Activated CD8-positive, alpha-beta memory T cell treated with anti-CD3 and anti-CD28 coated beads, Interleukin-2, amount 10 ng/mL, durations not matched to agents 7 days and 5 days (primary cell): ENCODE measurements at places on chromosomes 2 and 18. TPM values are rescaled to one million over a fixed set of nuclear protein-coding genes. Genes with fewer than 3 reads are reported as not detected.

DNA sequence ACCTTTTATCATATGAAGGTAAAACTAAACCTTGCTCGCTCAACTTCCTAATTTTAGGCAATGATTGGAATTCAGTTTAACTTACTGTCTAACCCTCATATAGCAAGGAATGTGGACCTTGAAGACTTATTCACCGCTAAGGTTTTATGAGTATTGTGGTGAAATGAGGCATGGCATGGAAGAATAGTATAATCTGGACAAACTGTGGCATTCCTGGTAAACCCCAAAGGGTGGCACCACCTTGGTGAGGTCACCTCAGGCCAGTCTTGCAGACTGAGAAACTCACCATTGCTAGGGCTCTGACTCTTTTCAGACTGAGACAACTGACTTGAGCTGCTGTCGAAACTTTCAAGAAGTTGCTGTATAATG lies 51.1 kb upstream of the EHBP1 start:
- H3K27ac ChIP-seq: no peak overlapping the region
- peaks cover 3% of the 10 kb centered on the region for H3K4me1 ChIP-seq
- no peak for DNase-seq
- H3K4me3 ChIP-seq: no peak overlapping the region
- peaks cover 6% of the 10 kb centered on the region for H3K27me3 ChIP-seq

DNA sequence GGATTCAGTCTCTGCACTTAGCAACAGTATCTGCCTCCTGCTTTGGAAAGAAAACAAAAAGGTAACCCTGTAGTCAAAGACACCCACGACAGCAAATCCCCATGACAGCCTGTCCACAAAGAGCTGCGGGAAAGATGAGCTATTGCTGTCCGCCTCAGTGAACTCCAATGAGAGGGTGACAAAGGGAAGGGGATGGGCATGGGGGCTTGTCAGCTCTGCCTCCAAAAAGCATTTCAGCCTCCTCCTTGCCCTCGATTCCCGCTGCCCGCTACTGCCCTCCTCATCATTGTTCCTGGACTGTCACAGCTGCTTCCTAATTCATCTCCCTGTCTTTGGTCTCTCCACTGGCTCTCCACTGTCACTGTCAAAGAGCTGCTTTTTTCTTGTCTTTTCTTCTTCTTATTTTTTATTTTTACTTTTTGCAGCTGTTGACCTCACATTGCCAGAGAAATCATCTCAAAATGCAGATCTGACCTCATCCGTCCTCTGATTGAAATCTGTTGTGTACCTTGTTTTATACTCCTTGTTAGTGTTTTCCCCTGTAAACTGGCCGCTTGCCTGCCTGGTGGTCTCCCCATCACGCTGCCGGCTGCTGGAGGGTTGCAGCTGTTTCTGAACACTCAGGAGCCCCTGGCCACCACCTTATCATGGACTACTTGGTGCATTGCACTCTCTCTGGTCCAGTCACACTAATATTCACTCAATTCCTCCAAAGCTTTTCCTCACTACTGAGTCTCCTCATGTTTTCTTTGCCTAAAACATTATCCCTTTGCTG lies 7.9 kb upstream of the E2F6 start:
- H3K27me3 ChIP-seq: peaks cover 2% of the 10 kb centered on the region
- H3K4me1 ChIP-seq: no peaks in the 10 kb centered on the region
- no peak overlapping the region for H3K27ac ChIP-seq
- peaks cover 2% of the 10 kb centered on the region for H3K36me3 ChIP-seq
- no peak overlapping the region for H3K4me3 ChIP-seq
- no peak for DNase-seq

DNA sequence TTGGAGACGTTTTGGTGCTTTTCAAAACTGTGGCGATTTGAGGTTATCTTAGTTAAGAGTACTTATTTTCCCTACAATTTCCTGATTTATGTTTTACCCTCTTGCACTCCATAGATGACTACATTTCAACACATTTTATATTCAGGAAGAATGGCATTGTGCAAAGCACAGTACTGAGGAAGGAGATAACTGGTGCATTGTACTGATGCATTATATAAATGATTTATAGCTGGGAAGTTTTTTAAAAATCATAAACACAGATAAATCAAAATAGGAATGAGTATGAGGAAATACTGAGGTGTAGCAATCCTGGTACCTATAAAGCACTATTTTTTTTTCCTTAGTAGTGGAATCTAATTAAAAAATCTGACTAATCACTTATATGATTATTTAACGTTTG lies 5.6 kb downstream of the REL start:
- peaks cover 26% of the 10 kb centered on the region for H3K36me3 ChIP-seq
- no peaks in the 10 kb centered on the region for H3K27me3 ChIP-seq
- no peak for DNase-seq
- H3K4me1 ChIP-seq: peaks cover 50% of the 10 kb centered on the region
- no peak overlapping the region for H3K27ac ChIP-seq
- no peak overlapping the region for H3K4me3 ChIP-seq

GRCh38 chr2:195382186-195382585 lies 274.8 kb upstream of the SLC39A10 start:
- H3K27ac ChIP-seq: peak overlapping the region; percentile 66
- H3K4me1 ChIP-seq: peaks cover 10% of the 10 kb centered on the region
- H3K4me3 ChIP-seq: no peak overlapping the region
- peaks cover 10% of the 10 kb centered on the region for H3K36me3 ChIP-seq

DNA sequence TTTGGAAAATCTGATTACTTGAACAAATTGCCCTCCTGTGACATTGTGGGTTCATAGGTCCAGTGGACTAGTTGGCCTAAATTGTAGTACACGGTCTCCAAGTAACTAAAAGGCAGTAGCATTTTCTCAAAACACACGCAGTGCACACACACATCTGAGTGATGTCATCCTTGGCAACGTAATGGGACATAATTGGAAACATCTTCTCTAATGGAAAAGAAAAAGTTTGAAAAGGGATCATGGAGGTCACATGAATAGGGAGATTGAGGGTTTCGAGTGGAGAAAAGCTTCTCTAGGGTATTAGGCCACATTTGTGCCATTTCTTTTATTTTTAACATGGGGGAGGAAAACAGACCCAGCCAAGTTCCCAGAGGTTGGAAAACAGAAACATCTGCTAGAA lies 93.3 kb downstream of the MAP4K4 start:
- peaks cover 10% of the 10 kb centered on the region for H3K36me3 ChIP-seq
- H3K4me3 ChIP-seq: no peak overlapping the region
- peaks cover 5% of the 10 kb centered on the region for H3K4me1 ChIP-seq
- DNase-seq: no peak
- H3K27ac ChIP-seq: no peak overlapping the region
- no peaks in the 10 kb centered on the region for H3K27me3 ChIP-seq

GRCh38 chr18:7234091-7234490 lies 3.2 kb downstream of the LRRC30 start:
- no peak overlapping the region for H3K27ac ChIP-seq
- DNase-seq: no peak
- H3K36me3 ChIP-seq: no peaks in the 10 kb centered on the region

DNA sequence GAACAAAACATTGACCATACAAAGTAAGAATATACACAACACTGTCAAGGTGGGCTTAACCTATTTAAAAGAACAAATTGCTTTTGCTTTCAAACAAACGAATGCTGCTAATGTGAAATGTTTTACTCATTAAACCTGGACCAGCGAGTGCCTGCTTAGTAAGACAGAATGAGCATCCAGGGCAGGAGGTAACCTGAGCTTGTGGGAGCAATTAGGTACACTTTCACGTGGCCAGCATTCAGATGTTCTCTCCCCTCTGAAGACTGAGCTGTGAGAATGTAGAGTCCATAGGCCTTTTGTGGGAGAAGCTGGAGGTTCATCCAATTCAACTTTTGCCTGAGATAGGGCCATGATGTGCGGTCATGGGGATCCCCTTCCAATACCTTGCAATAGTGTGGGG lies 266.5 kb downstream of the TSN start:
- no peaks in the 10 kb centered on the region for H3K27me3 ChIP-seq
- H3K4me3 ChIP-seq: no peak overlapping the region
- no peak for DNase-seq
- no peaks in the 10 kb centered on the region for H3K4me1 ChIP-seq
- H3K27ac ChIP-seq: no peak overlapping the region
- no peaks in the 10 kb centered on the region for H3K36me3 ChIP-seq

DNA sequence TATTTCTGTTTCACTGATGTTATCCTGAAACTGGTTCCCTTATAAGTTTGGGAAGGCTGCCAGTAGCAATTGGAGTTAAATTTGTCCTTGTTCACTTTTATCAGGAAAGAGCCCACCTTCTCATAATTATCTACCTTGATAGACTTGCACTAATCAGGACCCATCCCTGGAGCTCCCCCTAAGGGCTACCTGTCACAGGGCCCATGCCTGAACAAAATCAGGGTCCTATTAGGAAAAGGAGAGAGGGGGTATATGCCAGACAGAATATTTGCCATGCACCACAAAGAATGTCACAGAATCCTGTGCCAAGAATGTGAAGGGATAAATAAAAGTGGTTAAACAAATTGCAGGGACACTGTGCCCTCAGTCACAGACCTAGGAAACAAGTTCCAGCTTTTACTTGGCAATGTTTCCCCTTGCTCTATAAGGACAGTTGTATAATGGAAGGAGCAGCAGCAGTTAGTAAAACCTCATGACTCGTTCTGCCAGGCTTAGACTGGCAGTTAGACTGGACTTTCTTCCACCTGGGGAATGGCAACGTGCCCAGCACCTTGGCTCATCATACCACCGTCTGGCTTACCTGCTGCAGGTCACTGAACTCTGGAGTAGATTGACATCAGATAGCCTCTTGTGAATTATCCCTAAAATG lies 32.3 kb upstream of the VWC2L start:
- no peaks in the 10 kb centered on the region for H3K4me1 ChIP-seq
- no peaks in the 10 kb centered on the region for H3K27me3 ChIP-seq
- H3K27ac ChIP-seq: no peak overlapping the region
- H3K36me3 ChIP-seq: no peaks in the 10 kb centered on the region

DNA sequence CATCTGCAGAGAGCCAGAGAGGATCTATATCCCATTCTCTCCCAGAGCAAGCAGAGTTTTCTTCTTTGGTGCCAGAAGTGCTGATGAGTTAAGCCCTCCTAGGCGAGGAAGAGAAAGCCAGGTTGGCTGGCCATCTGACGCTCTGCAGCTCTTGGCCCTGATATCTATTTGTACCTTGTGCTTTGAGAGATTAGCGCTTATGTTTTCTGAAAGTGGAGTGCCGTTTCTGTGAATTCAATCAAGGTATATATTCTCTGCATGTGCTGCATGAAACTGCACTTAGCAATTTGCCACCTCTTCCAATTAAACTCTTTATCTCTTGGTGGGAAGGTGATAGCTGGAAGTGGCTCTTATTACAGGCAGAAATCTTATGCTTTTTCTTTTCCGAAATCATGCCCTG lies 177.5 kb downstream of the LPIN1 start:
- no peaks in the 10 kb centered on the region for H3K36me3 ChIP-seq
- peaks cover 8% of the 10 kb centered on the region for H3K27me3 ChIP-seq
- no peak for DNase-seq
- H3K4me3 ChIP-seq: no peak overlapping the region

DNA sequence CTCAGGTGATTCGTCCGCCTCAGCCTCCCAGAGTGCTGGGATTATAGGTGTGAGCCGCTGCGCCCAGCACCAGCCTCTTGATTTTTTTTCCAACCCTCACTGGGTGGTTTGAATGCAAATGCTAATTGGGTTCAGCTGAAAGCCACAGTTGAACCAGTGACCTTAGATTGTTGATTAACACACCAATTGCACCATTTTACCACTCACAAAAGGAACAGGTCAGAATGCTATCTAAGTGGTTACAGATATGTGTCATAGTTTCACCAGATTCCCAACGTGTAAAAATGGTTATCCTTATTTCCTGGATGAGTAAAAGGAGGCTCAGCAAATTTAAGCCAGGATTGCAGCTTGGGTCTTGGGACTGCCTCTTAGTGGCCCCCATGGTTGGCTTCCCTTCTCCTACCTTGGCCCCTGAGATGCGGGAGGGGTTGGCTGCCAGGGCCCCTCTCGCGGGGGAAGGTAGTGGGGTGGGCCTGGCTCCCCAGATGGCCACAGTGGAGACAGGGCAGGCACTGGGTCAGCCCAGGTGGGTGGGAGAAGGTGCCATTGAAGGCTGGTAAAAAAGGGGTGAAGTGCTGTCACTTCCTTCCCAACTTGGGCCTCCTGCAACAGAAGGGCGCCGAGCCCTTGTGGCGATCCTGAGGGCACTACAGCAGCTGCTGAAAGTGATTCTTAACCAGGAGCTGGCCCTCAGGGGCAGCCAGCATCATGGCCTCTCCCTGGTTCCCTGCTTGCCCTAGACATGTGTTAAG lies 164.9 kb upstream of the HAAO start:
- H3K36me3 ChIP-seq: no peaks in the 10 kb centered on the region
- H3K4me3 ChIP-seq: no peak overlapping the region
- H3K27me3 ChIP-seq: peaks cover 13% of the 10 kb centered on the region
- no peak overlapping the region for H3K27ac ChIP-seq
- DNase-seq: no peak
- H3K4me1 ChIP-seq: peaks cover 5% of the 10 kb centered on the region

- H3K4me1 ChIP-seq: no peaks in the 10 kb centered on the region
- H3K4me3 ChIP-seq: no peak overlapping the region
- H3K27me3 ChIP-seq: no peaks in the 10 kb centered on the region
- H3K36me3 ChIP-seq: peaks cover 41% of the 10 kb centered on the region
Observed at GRCh38 chr2:117952228-117952627, 61.6 kb downstream of the CCDC93 start.

- H3K4me3 ChIP-seq: no peak overlapping the region
- peaks cover 46% of the 10 kb centered on the region for H3K36me3 ChIP-seq
- no peak for DNase-seq
- H3K4me1 ChIP-seq: peaks cover 11% of the 10 kb centered on the region
- no peaks in the 10 kb centered on the region for H3K27me3 ChIP-seq
- peak overlapping the region; percentile 3 for H3K27ac ChIP-seq
Observed at GRCh38 chr2:241352227-241352626, 3.9 kb upstream of the FARP2 start.

GRCh38 chr2:207224791-207225482 lies 59.2 kb upstream of the KLF7 start:
- DNase-seq: no peak
- no peak overlapping the region for H3K4me3 ChIP-seq
- H3K4me1 ChIP-seq: peaks cover 28% of the 10 kb centered on the region
- peaks cover 19% of the 10 kb centered on the region for H3K27me3 ChIP-seq

- no peaks in the 10 kb centered on the region for H3K27me3 ChIP-seq
- H3K4me1 ChIP-seq: peaks cover 93% of the 10 kb centered on the region
- peak overlapping the region; percentile 94 for H3K27ac ChIP-seq
- no peak for DNase-seq
- peak overlapping the region; percentile 72 for H3K4me3 ChIP-seq
- H3K36me3 ChIP-seq: peaks cover 35% of the 10 kb centered on the region
Observed at GRCh38 chr2:54574860-54575247, 118.7 kb downstream of the SPTBN1 start.

The CLEC4F gene
- not detected for total RNA-seq

The FAM110C gene
- 0.37 TPM for total RNA-seq

The FN1 gene
- total RNA-seq: 2.5 TPM
